Muscle of back (tissue), 13 donors: ENCODE measurements at places on chromosomes 12 and 14.
A peak's percentile ranks its signal among the peaks of the same experiment; 100 is the strongest.

GRCh38 chr12:54025499-54026405 lies 2.5 kb upstream of the HOXC6 start:
- DNase-seq, result peak; percentile 59

GRCh38 chr12:105401198-105401597 lies 70.7 kb downstream of the C12orf75 start:
- no peak for DNase-seq

GRCh38 chr14:54599966-54600716 lies 33.2 kb downstream of the SAMD4A start:
- DNase-seq, result no peak

GRCh38 chr14:95024380-95024779 lies 132.9 kb downstream of the DICER1 start:
- DNase-seq, result no peak

DNA sequence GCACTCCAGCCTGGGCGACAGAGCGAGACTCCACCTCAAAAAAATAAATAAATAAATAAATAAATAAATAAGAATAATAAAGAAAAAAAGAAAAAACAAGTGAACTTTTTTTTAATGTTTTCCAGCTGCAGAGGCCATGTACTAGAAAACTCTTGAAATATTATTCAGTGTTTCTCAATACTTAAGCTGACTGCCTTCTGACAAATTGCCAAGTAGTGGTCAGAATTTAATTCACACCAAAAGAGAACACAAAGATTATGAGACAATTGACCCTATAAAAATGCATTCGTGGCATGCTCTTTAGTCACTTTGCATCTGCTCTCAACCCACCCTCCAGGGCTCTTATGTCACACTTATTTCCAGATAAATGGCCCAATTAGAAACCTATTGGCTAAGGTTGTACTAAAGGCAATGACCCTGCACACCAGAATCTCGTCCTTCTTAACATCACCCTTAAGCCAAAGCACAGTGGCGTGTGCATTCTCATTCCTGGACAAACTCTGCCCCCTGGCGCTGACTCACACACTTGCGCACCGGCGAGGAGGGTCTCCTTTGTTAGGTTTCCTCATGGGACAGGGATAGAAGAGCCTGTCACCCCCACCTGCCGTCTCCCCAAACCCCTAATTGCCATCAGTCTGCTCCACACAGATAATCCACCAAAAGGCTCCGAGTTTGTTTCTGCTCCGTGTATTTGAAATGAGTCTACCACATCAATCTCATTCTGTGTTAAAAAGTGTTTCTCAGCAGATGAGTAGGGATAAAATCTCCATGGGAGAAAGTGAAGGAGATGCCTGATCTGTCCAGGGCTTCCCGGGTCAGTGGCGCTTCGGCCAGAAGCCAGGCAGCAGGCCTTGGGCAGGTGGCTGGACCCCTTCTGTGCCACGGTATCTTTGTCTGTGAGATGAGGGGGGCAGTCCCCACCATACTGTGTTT lies 73.1 kb upstream of the CEP83 start:
- DNase-seq, result peak; percentile 51

GRCh38 chr14:68747393-68747792 lies 45.5 kb downstream of the ZFP36L1 start:
- no peak for DNase-seq

DNA sequence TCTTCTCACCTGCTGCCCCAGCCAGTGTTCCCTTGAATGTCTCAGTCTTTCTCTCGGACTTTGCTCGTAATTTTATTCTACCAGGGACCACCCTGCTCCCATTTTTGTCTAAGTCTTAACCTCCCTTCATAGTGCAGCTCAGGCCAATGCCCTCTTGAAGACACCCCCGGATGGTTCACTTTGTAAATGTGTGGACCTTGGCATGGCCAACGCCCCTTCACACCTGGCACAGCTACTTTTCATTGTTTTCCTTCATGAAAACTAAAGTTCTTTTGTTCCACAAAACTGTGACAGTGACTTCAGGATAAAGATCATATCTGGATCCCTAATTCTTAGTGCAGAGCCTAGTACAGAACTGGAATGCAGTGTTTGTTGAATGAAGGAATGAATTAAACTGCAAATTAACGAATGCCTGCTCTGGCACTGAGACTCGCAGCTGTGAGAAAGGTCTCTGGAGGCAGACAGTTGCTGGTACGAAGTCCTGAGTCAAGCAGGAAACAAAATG lies 3.5 kb upstream of the RNASE4 start:
- DNase-seq, result no peak

DNA sequence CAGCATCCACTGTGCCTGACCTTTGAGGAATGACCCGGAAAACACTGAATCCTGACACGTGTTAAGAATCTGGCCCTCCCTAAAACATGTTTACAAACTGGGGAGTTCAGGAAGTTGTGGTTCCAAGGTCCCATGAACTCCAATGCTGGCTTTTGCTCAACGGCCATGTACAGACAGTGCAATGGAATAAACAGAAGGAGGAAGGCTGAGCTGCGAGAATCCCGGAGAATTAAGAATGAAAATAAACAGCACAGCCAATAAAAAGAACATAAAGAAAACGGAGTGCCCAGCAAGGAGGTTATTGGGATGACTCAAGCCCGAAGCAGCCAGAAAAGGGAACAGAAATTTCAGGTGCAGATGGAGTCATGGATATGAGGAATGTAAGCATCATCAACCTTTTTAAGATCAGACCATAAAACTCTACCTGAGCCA lies 32.3 kb downstream of the BCL11B start:
- no peak for DNase-seq

- peak; percentile 95 for DNase-seq
These were observed 1.2 kb downstream of the CRY1 start for GRCh38 chr12:107091989-107092641.

GRCh38 chr14:30143627-30144026 lies 216.0 kb upstream of the PRKD1 start:
- no peak for DNase-seq

- DNase-seq, result peak; percentile 44
These were observed 72.2 kb downstream of the CLIP1 start for GRCh38 chr12:122350141-122350848.

- no peak for DNase-seq
These were observed 6.9 kb upstream of the TUBA1A start for GRCh38 chr12:49195736-49196135.

DNA sequence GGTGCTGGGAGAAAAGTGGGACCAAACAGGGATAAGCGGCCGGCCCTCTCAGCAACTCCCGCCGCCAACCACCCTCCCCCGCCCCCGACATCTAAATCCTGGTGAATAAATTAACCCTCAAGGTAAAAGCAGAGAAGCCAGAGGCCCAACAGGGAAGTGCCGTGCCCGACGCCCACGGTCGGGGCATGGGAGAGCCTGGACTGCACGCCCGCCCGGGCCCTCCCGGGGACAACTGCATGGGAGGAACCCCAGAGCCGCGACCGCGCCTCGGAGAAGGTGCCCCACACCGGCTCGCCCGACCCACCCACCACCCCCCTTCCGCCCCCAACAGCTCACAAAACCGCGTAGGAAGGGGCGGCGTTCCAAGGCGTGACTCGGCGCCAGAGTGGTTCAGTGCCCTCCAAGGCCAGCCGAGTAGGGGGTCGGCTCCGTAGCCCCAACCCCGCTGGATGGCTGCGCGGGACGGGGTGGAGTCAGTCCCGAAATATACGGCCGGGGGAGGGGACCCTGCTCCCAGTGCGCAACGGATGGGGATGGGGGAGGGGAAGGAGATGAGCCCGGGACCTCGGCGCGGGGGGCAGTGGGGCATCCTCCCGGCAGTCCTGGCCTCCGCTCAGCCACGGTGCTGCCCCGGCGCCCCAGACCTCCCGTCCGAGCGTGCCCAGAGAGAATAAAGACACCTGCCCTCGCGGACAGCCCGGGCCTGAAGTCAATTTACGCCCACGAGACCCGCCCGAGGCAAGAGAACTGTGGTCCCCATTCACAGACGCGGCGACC lies 732 bp downstream of the SLC25A29 start:
- DNase-seq, result peak; percentile 50

GRCh38 chr12:21894792-21895595 lies 46.2 kb downstream of the ABCC9 start:
- DNase-seq, result no peak

DNA sequence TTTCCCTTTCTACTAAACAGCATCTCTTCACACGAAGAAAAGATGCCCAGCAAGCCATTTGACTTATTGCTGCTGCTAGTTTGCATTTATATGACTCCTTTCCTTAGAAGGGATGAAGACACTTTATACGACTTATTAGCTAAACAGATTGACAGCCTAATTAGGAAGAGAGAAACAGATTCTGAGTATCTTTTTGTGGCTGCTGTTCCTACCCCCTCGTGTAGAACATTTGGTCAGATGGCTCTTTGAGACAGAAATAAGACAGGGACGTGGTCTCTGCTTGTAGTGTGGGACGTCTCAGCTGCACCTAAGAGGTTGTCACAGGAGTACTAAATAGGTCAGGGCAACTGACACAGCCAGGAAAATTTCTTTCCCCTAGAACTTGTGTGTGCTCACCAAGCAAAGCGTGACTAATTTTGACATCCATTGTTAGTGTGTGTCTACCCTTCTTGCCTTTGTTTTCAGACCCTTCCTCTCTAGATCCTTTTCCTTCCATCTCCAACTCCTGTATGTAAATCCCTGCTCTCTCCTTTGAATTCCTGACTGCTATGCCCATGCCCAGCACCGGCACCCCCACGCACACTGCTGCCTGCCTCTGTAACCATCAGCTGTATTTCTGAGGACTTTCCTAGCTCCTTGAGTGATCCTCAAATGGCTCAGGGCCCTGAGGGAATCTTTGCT lies 83.2 kb downstream of the DAD1 start:
- DNase-seq, result no peak

DNA sequence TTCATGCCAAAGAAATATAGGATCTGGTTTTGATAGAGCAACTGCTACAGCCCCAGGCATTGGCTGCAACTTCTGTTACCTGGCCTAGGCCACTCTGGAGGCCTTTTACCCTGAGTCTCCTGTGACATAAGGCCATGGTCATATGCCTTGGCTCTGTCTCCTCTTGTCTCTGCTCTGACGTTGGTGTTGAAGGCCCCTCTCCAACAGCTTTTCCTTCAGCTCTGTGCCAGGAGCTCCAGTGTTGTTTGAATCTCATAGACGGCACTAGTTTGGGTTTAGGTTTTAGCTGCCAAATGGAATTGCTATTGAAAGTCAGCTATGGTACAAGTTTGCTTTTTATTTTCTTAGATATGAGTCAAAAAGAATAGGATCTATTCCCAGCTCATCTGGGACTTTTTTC lies 41.1 kb downstream of the TTLL5 start:
- DNase-seq, result no peak

DNA sequence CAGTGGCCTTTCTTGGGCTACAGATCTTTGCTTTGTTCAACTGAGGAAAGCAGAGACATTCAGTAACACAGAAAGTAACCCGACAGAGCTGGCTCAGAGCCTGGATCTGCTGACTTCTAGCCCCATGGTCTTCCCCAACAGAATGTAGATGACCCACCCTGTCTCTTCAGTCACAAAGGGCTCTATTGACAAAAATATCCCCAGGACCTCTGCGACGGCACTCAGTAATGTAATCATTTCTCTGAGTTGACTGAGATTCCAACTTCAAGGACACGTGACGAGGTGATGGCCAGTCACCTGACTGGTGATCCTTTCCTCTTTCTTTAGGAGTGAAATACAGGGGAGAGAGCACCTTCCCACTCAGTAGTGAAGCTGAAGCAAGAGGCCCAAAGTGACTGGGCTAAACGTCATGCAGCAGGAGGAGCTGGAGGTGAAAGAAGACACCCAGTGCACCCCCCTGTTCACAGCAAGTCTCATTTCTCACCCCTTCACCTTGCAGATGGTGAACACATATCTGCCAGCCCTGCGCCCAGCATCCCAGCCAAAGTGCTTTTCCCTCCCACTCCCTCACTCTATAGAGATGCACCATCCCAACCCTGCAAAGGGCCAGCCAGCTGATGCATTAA lies 179.2 kb upstream of the EGLN3 start:
- DNase-seq, result no peak

GRCh38 chr12:108772247-108772646 lies 40.9 kb upstream of the CORO1C start:
- peak; percentile 69 for DNase-seq

GRCh38 chr12:38788106-38788505 lies 117.3 kb downstream of the CPNE8 start:
- DNase-seq, result no peak

GRCh38 chr12:126355346-126355745 lies 1290.1 kb downstream of the AACS start:
- no peak for DNase-seq
